Activated naive CD8-positive, alpha-beta T cell treated with anti-CD3 and anti-CD28 coated beads, Interleukin-2, amount 10 ng/mL, durations not matched to agents 7 days and 5 days (primary cell): ENCODE measurements at places on chromosomes 5 and 9. TPM values are rescaled to one million over a fixed set of nuclear protein-coding genes. Genes with fewer than 3 reads are reported as not detected.

DNA sequence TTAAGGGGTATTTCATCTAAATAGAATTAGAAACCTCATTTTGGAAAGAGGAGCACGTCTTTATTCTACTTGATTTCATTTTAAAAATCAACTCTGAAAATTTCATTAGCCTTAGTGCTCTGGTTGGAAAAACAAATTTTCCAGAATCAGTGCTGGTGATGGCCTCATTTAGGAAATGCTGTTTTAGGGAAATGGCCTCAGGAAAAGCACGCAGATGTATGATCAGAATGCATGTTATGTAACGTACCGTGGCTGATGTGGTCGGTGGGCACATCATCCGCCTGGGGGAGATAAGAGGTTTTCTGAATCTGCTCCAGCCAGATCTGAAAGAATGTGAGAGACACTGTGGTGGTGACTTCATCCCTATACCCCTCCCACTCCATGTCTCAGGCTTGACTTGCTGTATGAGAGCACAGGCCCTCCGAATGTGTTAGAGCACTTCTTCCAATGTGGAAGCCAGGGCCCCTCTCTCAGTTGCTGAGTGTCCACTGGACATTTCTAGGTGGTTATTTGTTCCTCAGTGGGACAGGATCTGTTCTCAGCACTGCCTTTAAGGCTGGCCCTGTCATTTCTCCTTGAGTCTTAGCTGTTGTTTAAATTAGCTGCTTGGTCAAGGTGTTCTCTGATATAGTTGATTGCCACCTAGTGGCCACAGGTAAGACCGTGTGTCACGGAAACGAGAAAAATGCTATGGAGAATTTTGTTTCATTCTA, 96.5 kb downstream of the ARHGAP26 start:
- peak; percentile 39 for DNase-seq
- H3K27ac ChIP-seq = no peak overlapping the region
- peaks cover 1% of the 10 kb centered on the region for H3K27me3 ChIP-seq
- no peak overlapping the region for H3K4me3 ChIP-seq
- H3K36me3 ChIP-seq = no peaks in the 10 kb centered on the region

- no peak overlapping the region for H3K4me3 ChIP-seq
- no peaks in the 10 kb centered on the region for H3K36me3 ChIP-seq
- no peaks in the 10 kb centered on the region for H3K4me1 ChIP-seq
- no peaks in the 10 kb centered on the region for H3K27me3 ChIP-seq
- DNase-seq = no peak
Observed at GRCh38 chr5:4766101-4766500, 374.0 kb upstream of the ADAMTS16 start.

DNA sequence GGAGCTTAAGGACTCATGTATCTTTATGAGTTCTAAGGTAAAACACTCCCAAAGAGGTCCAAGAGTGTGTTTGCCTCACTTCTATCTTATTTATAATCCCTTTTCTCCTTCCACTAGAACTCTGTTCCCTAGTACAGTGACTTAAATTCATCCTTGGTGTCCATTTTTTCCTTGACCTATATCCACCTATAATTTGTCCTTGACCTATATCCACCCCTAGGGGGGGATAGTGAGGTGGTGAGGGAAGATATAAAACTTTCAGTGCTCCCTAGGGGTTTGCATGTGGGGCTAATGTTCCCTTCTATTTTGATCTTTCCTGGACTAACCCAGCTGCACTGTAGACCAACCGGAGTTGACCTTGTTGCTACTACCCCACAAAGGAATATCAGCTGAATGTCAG, 83.5 kb upstream of the GNAQ start:
- H3K27me3 ChIP-seq = no peaks in the 10 kb centered on the region
- H3K4me1 ChIP-seq = peaks cover 18% of the 10 kb centered on the region
- no peak overlapping the region for H3K27ac ChIP-seq
- no peak overlapping the region for H3K4me3 ChIP-seq

GRCh38 chr5:20554001-20554400, 566.0 kb upstream of the CDH18 start:
- no peaks in the 10 kb centered on the region for H3K36me3 ChIP-seq
- H3K4me1 ChIP-seq = no peaks in the 10 kb centered on the region
- no peaks in the 10 kb centered on the region for H3K27me3 ChIP-seq
- no peak overlapping the region for H3K4me3 ChIP-seq
- H3K27ac ChIP-seq = no peak overlapping the region

DNA sequence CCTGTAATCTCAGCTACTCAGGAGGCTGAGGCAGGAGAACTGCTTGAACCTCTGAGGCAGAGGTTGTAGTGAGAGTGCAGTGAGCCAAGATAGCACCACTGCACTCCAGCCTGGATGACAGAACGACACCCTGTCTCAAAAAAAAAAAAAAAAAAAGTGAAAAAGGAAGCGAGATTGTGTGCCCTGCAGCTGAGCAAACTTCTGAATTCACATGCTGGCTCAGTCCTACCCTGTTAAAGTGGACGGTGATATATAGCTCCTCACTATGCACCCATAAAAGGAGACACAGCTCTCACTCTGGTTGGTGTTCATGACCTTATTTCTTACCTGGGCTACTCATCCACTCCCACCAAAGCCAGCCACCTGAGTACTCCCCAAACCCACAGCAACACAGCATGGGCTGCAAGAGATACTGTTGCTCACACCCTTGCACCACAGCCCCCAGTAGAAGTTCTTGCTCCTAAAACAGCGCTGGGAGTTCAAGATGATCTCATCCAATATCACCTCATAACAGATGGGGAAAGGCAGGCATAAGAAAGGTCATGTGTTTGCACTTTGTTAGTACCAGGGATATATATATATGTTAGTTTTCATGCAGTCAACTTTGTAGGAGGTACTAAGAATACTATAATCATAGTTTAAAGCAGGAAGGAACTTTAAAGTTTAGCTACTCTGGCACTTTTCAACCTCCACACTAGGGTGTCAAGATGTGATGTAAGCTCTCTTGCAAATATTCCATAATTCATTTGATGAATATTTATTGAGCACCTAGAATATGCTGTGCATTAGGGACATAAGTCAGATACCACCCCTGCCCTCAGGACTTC, 4.0 kb downstream of the TTLL11 start:
- no peak overlapping the region for H3K4me3 ChIP-seq
- peaks cover under 1% of the 10 kb centered on the region for H3K27me3 ChIP-seq
- no peak overlapping the region for H3K27ac ChIP-seq
- DNase-seq = no peak
- no peaks in the 10 kb centered on the region for H3K36me3 ChIP-seq

DNA sequence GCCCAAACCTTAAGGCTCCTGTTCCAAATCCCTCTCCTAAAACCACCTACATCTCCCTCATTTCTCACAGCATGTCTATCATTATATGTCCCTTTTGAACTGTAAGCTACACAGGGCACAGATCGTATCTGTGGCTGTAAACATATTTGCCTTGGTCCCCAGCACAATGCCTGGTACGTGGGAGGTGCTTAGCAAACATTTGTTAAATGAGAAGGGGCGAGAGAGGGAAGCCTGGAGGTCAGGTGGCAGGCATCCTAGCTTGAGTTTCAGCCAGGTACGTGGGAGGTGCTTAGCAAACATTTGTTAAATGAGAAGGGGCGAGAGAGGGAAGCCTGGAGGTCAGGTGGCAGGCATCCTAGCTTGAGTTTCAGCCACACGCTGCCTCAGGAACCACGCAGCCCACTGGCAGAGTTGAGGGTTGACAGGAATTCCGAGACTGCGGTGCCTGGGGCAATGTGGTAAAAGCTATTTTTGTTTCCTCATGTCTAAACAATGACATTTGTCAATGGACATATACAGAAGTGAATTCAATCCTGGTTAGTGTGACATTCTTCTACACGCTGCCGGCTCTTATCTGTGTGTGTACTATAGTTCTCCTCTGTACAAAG, 113.6 kb downstream of the EFNA5 start:
- no peaks in the 10 kb centered on the region for H3K36me3 ChIP-seq
- no peak overlapping the region for H3K4me3 ChIP-seq
- H3K4me1 ChIP-seq = no peaks in the 10 kb centered on the region
- no peak for DNase-seq

ANKRD18A gene
- 2.9 TPM for total RNA-seq
